ENCODE measurements at places on chromosomes 3 and 15.

- DNase-seq = no peak
Observed at GRCh38 chr3:194995922-194996321, 275.0 kb downstream of the XXYLT1 start.

- no peak for DNase-seq
Observed at GRCh38 chr3:45309876-45310275, 78.5 kb upstream of the LARS2 start.

DNA sequence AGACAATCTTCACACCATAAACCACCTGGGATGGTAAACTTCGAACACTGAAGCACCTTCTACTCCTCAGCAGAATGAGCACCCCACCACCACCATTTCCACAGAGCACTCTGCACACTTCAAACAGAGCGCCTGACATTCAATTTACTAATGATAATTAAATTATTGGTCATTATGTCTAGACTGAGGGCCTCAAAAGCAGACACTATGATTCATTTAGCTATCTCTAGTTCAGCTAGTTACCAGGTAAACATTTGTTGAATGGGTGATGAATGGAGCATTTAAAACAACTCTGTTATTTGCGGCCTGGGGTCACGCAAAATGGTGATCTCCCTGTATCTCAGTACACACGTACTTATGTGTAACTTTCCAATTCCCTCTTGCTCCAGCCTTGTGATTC lies 40.9 kb downstream of the ACAP2 start:
- DNase-seq = no peak

GRCh38 chr15:101579631-101580163 lies 72.5 kb downstream of the TM2D3 start:
- peak; percentile 54 for DNase-seq

DNA sequence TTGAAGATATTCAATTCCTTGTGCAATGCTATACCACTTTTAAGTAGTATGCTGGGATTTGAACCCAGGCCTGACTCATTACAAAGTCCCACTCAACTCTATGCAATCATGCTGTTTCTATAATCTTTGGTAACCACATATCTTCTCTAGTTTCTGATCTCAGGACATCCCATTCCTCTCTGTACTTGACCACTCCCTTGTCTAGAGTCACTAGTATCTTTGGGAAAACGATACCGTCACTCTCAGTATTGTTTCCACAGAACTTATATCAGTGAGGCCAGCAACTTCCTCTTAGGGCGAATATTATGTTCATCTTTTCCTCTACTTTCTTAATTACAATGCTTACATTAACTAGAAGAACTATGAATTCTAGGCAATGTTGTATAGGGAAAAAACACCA lies 137.3 kb upstream of the TSPAN3 start:
- no peak for DNase-seq

DNA sequence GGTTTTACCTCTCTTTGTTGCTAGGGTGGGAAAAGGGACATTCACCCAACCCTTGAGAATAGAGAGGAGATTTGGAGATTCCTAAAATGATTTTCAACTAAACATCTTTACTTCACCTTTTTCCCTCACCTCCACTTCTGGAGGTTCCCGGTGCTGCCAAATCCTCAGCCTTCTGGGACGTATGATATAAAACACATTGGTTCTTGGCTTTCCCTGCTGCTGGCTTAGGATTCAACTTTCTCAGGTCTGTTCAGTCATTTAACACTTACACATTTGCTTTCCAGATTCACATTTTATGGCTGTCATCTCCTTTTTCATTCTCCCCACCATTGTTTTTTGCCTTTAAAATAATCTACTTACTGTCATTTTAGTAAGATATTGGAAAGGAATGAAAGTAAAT lies 106.6 kb downstream of the PIK3R4 start:
- DNase-seq = no peak

- DNase-seq = peak; percentile 23
Observed at GRCh38 chr15:85141726-85142125, 160.1 kb downstream of the PDE8A start.

GRCh38 chr3:96200897-96201296 lies 613.5 kb upstream of the EPHA6 start:
- no peak for DNase-seq

DNA sequence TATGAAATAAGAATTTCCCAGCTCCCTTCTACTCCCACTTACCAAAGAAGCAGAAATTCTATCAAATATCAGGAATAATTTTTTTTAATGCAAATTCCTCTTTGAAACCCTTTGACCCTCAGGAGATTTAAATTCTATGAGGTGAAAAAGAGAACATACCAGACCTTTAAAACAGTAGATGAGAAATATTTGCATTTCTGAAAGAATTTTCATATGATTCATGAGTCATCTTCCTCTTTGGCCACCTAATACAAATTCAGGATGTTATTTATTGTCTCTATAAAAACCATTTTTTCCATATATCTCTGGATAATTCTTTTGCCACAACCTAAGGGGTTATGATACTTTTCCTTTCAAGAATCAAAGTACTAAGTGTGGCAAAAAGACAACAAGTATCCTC lies 67.3 kb upstream of the ST3GAL6 start:
- peak; percentile 32 for DNase-seq

- DNase-seq = no peak
Observed at GRCh38 chr3:79564192-79564591, 203.6 kb downstream of the ROBO1 start.

GRCh38 chr3:180776433-180776832 lies 97.1 kb upstream of the CCDC39 start:
- DNase-seq = no peak

DNA sequence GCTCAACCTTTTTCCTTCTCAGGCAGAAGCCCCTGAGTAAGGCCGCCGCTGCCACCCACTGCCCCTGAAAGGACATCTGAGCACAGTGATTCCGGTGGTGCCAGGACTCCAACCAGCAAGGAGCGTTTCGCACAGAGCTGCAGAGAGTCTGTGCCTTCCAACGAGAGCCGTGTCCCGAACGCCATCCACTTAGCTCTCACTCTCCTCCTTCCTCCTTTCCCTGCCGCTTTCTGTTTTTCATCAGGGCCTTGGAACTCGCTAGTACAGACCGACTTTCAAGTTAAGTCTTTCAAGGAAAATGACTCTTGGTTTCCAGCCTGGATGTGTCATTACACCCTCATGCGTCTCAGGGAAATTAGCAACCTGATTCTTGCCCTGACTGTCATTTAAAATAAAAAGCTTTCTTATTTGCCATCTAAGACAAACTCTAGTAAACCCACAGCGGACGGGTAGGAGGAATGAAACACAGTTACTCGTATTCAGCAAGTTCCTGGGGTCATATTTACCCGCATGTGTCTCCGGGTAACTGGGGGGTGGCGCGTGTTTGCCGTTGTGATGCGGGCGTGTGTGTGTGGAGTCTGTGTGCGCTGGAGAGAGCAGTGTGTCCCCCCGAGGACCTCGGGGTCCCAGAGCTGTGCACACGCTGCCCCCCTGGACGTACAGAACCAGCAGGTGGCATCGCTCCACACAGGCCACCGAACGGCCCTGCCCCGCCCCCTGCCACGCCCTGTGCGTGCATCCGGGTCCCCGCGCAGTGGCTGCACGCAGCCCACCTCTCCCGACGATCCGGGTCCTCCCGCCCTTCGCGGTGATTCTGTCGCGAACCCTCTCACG lies 30.4 kb upstream of the ALDH1A3 start:
- peak; percentile 52 for DNase-seq

GRCh38 chr15:35514759-35515158 lies 31.2 kb downstream of the DPH6 start:
- DNase-seq = peak; percentile 87

DNA sequence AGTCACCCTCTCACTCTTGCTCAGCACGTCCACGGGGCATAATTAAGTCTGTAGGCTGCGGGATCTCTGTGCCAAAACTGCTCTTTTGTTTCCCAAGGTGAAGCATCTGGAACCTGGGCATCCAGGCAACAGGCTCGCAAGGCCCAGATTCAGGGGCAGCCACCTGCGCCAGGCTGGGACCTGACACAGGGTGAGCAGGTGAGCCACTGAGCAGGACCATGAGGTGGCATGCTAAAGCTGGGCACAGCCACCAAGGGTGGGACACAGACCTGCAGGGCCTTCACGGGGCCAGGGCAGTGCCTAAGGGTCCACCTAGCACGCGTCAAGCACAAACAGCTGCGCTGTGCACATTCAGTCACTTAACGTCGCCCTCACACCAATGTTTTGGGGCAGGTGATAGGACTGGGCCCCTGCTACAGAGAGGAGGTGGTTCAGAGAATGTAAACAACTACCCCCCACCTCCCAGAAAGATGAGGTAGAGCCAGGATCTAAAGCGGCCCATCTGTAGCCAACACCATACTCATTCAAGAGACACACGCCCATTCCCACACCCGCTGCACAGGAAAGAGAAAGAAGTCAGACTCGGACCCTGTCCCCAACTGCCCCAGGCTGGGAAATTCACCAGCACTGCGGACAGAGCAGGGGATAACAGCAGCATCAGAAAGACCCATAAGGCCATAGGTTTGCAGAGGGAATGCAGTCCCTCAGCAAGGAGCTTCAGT lies 16.3 kb downstream of the XXYLT1 start:
- DNase-seq = no peak

DNA sequence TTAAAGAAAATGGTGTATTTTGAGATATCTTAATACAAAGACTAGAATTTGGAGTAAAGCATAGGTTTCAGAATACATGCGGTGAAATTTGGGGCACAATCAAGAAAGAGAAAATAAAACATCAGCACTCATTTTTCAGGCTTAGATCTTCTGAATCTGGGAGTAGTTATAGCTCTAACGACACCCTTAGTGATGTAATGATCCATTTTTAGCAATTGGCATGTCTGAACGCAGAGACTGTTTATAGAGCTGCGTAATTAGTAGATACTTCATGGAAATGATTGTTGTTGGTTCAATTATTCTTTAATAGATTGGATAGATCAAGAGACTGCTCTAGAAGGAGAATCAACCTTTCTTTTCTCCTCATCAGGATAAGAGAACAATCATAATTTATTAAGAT lies 47.5 kb upstream of the SNRK start:
- no peak for DNase-seq

GRCh38 chr3:187919544-187919943 lies 174.3 kb upstream of the BCL6 start:
- DNase-seq = no peak

DNA sequence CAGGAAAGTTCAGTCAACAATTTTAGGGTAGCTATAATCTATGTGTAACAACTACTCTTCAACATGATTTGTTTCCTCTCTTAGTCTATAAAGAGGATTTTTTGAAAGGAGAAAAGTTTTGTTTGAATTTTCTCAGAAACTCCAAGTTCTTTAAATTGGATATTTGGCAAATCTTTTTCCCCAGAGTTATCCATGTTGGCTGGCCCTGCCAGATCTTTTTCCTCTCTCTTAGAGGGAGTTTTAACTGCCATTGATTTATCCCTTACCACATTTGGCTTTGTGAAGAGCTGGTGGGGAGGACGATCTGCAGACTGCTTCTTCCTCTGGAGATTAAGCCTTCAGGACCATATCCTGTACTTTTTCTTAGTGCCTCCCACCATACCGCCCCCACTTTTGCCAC lies 64.9 kb upstream of the ROPN1 start:
- DNase-seq = no peak

DNA sequence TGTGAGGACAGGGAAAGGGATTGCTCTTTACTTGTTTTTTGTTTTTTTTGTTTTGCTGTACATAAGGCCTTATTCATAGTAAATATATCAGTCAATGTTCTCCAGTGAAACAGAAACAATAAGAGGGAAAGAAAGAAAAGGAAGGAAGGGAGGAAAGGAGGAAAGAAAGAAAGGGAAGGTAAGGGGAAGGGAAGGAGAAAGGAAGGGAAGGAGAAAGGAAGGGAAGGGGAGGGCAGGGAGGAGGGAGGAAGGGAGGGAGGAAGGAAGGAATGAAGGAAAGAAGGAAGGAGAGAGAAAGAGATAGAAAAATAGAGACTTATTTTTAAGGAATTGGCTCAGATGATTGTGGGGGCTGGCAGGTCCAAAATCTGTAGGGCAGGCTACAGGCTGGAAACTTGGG lies 37.2 kb downstream of the TIMP4 start:
- no peak for DNase-seq

DNA sequence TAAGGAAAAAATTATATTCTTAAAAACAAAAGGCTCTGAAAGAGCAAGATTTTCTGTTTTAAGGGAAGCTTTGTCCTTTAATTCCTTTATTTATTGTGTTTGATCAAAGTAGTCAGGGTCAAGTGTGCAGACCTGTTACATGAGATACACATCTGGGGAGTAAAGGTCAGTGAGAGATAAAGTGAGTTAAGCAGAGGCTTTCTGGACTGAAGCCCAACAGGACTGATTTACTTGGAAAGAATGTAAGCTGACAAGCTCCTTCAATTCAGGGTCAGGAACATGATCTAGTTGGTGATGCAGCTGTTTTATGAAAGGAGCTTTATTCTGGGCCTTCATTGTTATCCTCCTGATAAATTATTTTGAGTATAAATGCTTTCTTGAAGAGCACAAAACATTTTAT lies 20.7 kb upstream of the OTOL1 start:
- DNase-seq = no peak

- DNase-seq = no peak
Observed at GRCh38 chr3:53828581-53828980, 17.6 kb downstream of the CHDH start.

DNA sequence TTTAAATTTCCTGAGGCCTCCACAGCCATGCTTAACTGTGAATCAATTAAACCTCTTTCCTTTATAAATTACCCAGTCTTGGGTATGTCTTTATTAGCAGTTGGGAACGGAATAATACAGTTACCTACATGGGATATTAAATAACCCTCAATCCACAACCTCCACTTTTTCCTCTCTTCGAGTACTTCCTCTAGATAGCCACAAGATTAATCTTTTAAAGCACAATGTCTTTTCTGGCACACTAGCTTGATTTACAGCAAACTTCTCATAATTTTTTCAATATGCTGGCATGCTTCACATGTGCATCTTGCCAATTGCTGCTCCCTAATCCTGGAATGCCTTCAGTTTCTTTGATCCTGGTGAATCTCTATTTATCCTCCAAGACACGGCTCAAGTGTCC lies 92.2 kb downstream of the P2RY1 start:
- no peak for DNase-seq

DNA sequence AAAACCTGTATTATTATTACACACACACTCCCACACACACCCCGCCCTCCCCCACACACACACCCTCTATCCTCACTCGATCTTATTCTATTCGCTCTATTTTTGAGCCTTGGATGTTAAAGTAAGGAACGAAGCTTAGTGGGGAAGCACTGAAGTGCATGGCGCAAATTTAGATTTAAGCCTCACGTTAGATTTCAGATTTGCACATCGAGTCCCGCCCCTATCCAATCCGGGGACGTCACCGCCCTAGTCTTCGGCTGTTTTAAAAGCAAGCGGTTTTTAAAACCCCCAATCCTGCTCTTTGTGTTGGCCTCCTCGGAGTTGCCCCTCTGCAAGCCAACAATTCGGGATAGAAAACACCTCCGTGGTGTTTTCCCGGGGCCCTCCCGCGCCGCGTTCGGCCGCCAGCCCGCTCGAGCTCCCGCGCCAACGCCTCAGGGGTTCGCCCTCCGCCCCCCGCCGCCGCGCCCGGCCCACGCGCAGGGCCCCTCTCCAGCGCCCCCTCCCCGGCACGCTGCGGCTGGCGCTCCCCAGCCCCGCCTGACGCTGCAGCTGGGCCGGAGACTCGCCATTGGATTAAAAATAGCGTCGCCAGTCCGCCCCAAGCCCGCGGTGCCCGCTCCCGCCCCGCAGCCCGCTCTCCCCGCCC lies at the start of gene USP13:
USP13 (plus strand) TSS at position 594 of the 649 bp plus-strand sequence. CDS start 186 bp downstream, outside the sequence.
- DNase-seq = peak; percentile 88
